Dermis blood vessel endothelial cell (primary cell): ENCODE measurements at places on chromosomes 7 and 10. TPM values are rescaled to one million over a fixed set of nuclear protein-coding genes. Genes with fewer than 3 reads are reported as not detected.

Gene SEMA3C
- 0.85 and 4.2 TPM in 2 replicates for total RNA-seq

Gene NPFFR1
- not detected in 2 replicates for total RNA-seq

Gene MRC1
- total RNA-seq = 156 and 249 TPM in 2 replicates

Gene PON1
- not detected in 2 replicates for total RNA-seq

Gene RAMP3
- total RNA-seq = 114 and 116 TPM in 2 replicates

Gene NODAL
- total RNA-seq = not detected in 2 replicates

Gene TPST1
- 38.5 and 42.5 TPM in 2 replicates for total RNA-seq

Gene TFEC
- total RNA-seq = 2.0 and 3.1 TPM in 2 replicates

Gene PPIF
- 14.5 and 23.8 TPM in 2 replicates for total RNA-seq

Gene JAKMIP3
- total RNA-seq = 0.05 TPM in 1 of 2 replicates, not detected in the other

Gene NYAP1
- total RNA-seq = 4.3 and 5.4 TPM in 2 replicates

Gene HTR5A
- not detected in 2 replicates for total RNA-seq

Gene FEZF1
- not detected in 2 replicates for total RNA-seq
